Activated CD4-positive, alpha-beta T cell treated with anti-CD3 and anti-CD28 coated beads, Interleukin-2, amount 50 U/mL, for 24 hours (primary cell): ENCODE measurements at places on chromosomes 11 and 22.

GRCh38 chr11:66293777-66294625, 2.3 kb downstream of the TMEM151A start:
- no peak for DNase-seq

DNA sequence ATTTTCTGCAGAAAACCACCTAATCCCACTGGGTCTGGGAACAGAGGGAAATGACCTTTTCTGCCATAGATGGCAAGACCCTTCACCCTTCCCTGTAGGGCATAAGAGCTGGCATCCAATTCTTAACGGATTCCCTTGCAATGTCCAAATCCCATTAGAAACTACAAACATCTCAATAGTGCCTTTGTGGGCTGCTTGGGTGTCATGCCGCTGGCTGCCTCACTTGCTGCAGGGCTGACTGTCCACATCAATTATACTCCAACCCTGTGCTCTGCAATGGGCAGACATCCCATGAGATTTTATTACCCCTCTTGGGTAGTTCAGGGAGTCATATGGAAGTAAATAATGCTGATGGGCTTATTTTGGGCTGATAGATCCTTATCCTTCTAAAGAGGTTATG, 7.3 kb downstream of the GRAP2 start:
- DNase-seq, result no peak

GRCh38 chr11:4682623-4683419, 14.8 kb downstream of the OR51E2 start:
- DNase-seq, result no peak

DNA sequence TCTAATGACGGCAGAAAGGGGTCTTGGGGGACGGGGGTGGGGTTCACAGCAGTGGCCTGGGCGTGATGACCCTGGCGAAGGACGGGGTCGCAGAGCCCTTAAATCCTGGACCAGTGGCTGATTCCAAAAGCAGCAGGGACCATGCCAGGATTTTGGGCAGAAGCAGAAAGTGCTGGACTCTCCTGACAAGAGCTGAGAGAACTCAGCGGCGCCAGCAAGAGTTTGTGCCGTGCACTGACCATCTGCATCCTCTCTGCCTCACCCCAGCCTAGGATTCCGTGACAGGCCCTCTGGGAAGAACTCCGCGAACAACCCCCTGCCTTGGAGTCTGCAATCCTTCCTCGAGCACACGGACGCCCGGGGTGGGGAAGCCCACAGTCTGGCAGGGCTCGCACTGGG, 644 bp upstream of the NDUFV1 start:
- DNase-seq, result no peak

GRCh38 chr11:119185981-119186634, 833 bp downstream of the NHERF4 start:
- DNase-seq, result no peak
